Mesendoderm (in vitro differentiated cells): ENCODE measurements at places on chromosomes 7 and 10.

DNA sequence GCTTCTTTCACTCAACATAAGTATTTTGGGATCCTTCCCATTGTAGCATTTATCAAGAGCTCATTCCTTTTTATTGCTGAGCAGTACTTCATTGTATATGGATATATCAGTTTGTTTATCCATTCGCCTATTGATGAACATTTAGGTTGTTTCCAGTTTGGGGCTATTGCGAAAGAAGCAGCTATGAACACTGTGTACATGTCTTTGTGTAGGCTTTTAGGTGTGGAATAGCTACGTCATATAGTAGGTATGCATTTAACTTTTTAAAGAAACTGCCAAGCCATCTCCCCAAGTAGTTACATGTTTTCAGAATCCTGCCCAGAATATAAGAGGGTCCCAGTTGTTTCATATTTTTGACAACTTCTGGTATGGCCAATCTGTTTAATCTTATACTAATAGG, 468.1 kb downstream of the IPMK start:
- no peaks in the 10 kb centered on the region for H3K4me1 ChIP-seq
- no peak for DNase-seq
- H3K4me3 ChIP-seq: no peak overlapping the region
- no peaks in the 10 kb centered on the region for H3K27me3 ChIP-seq
- H3K36me3 ChIP-seq: no peaks in the 10 kb centered on the region

GRCh38 chr10:12937527-12937926, 64.0 kb downstream of the CCDC3 start:
- DNase-seq: no peak
- no peak overlapping the region for H3K27ac ChIP-seq
- no peaks in the 10 kb centered on the region for H3K36me3 ChIP-seq
- H3K4me1 ChIP-seq: no peaks in the 10 kb centered on the region

DNA sequence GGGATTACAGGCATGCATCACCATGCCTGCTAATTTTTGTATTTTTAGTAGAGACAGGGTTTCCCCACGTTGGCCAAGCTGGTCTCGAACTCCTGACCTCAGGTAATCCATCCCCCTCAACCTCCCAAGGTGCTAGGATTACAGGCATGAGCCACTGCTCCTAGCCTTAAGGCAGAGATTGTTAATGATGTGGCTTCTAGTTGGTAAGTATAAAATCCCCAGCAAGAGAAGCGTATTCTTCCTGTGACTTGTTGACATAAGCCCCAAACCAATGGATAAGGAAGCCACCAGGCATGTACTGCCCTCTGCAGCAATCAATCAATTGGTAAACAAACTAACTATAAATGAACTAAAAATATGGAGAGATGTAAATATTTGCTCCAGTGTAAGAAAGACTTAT, 41.2 kb downstream of the REEP3 start:
- H3K27ac ChIP-seq: no peak overlapping the region
- no peaks in the 10 kb centered on the region for H3K27me3 ChIP-seq
- DNase-seq: no peak
- H3K4me3 ChIP-seq: no peak overlapping the region
- H3K36me3 ChIP-seq: no peaks in the 10 kb centered on the region

- no peak overlapping the region for H3K27ac ChIP-seq
- no peaks in the 10 kb centered on the region for H3K36me3 ChIP-seq
- DNase-seq: no peak
- H3K4me1 ChIP-seq: no peaks in the 10 kb centered on the region
- no peaks in the 10 kb centered on the region for H3K27me3 ChIP-seq
Measured at GRCh38 chr7:148720472-148720871, 21.8 kb downstream of the CUL1 start.

GRCh38 chr10:131697476-131698128, 203.2 kb upstream of the PPP2R2D start:
- no peaks in the 10 kb centered on the region for H3K27me3 ChIP-seq
- no peak overlapping the region for H3K27ac ChIP-seq
- no peaks in the 10 kb centered on the region for H3K4me1 ChIP-seq
- DNase-seq: no peak
